ENCODE measurements at places on chromosomes 6 and 20. TPM values are rescaled to one million over a fixed set of nuclear protein-coding genes. Genes with fewer than 3 reads are reported as not detected.

DNA sequence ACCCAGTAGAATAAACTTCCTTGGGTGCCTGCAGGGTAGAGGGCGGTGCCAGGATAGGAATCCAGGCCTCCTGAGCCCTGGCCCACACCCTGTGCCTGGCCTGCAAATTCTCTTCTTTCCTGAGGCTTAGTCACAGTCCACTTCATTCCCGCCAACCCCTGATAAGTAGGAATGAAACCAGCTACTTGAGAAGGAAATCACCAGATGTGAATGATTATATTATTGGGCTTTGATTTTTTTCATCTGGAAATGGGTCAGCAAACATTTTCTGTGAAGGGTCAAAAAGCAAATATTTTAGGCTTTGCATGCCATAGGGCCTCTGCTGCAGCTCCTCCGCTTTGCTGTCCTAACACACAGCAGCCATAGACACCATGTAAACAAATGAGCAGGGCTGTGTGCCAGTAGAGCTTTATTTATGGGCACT, 50.2 kb downstream of the STK35 start:
- peak; percentile 67 for DNase-seq

The PRR18 gene
- total RNA-seq, result not detected

DNA sequence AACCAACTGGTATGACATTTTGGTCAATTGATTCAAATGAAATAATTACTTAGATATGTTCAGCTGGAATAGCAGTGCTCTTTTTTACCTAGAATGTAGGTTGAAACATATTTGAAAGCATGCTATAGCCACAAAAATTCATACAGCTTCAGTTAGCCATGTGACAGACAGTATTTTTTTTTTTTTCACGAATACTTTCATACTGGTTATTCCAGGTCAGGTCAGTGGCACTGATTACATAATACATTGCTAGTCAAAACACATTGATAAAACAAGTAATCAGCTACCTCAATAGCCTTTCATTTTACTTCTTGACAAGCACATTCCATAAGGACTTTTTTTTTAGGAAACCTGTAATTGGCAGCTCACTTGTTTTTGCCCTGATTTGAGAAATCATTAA, 222.6 kb downstream of the EYA4 start:
- DNase-seq, result no peak

GRCh38 chr6:43013097-43013842, 476 bp downstream of the MEA1 start:
- DNase-seq, result no peak

DNA sequence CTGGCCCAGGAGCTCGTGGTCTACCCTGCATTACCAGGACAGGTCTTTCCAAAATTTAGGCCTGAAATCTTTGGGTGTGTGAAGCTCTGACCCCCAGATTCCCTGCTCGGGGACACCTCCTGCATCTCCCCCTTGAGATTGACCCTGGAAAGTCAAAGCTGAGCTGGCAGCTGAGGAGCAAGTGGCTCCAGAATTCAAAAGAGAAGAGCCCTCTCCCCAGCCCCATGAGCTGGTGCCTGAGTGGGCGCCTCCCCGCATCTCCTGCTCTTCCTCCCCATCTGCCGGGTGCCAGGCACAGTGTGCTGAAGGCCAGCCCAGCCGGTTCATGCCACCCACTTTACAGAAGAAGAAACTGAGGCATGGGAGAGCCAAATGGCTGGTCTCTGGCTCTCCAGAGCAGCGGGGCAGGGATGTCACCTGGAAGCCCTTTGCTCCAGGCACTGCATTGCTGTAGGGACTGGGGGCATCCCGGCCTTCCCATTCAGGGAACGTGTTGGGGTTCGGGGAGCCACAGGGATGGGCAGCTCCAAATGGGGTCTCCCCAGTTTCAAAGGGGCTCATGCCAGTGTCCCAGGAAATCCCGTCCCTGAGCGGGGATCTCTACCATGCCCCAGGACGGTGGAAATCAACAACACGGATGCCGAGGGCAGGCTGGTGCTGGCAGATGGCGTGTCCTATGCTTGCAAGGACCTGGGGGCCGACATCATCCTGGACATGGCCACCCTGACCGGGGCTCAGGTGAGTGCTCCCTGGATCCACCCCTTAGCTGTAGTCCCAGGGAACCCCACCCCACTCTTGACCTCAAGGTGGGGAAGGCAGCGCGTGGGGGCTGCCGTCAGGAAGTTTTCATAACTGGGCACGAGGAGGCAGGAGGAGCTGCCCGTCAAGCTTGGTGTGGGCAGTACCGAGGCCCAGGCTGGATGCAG, 20.5 kb downstream of the NPEPL1 start:
- no peak for DNase-seq

DNA sequence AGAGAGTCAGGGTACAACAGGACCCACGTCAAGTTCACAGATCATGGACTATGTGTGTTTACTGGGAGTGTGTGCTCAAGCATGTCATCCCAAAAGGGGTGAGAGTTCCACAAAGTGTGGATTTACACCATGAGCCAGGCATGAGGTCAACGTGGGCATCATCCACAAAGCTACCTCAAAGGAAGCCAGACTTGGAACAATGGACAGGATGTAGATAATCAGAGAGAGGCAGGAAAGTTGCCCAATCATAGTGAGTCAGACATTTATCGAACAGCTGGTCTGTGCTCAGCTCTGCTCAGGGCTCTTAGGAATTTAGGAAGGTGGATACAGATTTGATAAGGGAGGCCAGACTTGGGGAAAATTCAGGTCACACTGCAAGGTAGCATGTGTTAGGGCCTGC, 317.2 kb upstream of the CDYL start:
- DNase-seq, result peak; percentile 86

DNA sequence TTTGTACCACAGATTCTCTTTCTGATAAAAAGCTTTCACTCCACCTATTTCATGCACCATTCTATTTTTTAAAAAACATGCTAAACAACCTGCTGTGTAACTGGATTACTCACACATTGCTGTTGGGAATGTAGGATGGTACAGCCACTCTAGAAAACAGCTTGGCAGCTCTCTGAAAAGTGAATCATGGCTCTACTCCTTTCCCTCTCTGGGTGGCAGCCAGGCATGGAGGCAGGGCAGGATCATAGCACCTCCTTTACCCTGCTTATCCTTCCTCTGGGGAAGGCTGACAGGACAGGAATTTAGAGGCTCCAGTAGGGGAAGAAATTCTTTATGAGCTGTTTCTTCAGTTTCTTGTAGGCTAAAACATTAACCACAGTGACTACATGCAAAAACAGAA, 6.7 kb upstream of the VNN2 start:
- DNase-seq, result peak; percentile 77

The IRAK1BP1 gene
- total RNA-seq, result 4.0 TPM

DNA sequence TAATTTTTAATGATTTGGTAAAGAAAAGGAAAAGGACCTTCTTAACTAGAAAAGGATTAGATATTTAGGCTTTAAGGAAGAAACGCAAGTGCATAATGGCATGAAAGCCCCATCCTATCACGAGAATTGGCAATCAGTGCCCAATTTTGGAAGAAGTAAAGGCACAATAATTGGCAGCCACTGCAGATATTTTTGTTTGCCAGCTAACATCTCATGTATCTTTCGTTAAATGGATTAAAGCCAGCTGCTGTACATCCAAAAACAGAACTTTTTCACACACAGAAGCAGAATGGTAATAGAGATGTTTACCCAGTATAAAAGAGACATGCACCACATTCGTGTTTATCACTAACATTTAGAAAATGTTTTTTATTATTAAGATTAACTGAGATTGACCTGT, 180.3 kb downstream of the C6orf118 start:
- DNase-seq, result no peak

The CDH26 gene
- total RNA-seq, result 0.29 TPM

DNA sequence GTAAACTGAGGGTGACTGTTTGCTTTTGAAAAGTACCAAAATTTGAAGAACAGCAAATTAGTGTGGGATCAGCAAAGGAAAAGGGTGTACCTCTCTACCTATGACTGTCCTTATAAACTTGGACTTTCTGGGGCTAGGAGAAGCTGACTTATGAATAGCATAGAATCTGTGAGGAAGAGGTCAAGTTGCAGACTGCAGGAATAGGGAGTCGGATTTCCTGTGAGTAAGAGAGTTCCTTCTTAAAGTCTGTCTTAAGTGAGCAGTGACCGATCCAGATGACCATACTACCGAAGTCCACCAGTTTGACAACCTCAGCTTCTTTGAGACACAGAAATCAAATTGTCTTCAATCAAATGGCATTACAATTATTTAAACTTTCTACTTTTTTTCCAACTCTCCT, 708.7 kb downstream of the UTRN start:
- no peak for DNase-seq

- peak; percentile 60 for DNase-seq
Observed at GRCh38 chr6:4299476-4299875, 164.1 kb upstream of the ECI2 start.

The RFX6 gene
- total RNA-seq, result not detected

DNA sequence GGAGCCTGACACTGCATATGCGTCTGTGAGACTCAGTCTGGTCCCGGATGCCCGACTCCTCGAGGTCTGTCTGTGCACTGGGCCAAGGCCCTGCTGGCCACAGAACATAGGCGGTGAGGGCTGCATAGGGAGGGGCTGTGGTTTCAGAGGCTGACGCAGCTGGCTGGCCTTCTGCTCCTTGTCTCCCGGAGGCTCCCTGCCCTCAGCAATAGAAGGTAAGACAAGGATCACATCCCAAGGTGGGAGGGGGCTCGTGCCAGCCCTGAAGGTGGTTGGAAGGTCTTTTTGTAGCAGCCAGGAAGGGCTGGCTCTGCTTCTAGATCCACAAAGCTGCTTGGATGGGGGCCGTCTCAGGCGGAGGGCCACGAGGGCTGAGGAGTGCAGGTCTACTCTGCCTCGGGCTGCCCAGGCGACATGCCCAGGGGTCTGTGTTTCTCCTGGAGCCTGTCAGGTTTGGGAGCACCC, 239.8 kb upstream of the SULF2 start:
- DNase-seq, result peak; percentile 90

DNA sequence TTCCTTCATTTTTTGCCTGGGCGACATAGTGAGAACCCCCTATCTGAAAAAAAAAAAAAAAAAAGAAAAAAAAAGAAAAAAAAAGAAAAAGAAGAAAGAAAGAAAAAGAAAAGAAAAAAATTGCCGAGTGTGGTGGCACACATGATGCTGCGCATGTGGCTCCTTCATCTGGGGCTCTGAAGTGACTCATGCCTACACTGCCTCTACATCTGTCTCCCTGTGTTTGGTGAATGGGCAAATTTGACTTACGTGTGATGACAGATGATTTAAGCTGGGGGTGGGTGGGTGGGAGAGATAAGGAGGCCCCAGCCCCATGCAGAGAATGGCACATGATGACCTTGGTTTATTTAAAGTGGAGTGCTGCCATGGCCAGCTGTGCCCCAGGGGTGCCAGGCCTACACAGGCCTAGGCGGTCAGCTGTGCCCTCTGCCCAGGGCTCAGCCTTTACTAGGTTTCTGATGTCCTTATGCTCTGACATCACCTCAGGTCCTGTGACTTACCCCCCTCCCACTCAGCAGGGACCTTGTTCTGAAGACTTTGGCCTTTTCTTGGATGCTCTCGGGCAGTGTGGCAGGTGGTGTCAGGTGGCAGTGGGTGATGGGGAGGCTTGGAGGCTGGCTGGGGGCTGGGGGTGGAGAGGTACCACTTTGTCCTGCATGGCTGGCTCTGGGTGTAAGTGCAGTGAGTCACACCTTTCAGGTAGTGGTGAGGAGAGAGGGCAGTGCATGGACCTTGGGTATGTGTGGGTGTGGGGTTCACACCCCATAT, 41.1 kb downstream of the VEGFA start:
- peak; percentile 50 for DNase-seq

All from Daoy (cell line).